ENCODE measurements at places on chromosomes 3 and 15.

DNA sequence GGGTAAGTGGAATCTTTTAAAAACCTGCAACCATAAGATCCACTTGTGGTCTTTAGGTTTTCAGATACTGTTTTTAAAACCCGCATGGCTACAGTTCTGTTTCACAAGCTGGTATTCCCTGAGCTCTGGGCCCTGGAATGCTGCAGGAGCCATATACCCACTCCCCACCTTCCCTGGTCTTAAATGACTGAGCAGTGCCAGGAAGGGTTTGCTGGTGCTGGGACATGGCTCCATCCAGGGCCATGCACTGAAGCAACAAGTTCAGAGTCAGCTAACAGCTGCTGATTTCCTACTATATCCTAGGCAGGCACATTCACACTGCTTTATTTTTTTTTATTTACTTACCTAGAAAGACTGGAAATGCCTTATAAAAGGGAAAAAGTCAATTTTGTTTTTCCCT lies 77.3 kb downstream of the HCN4 start:
- DNase-seq = no peak

GRCh38 chr3:4418156-4418555 lies 48.9 kb downstream of the SUMF1 start:
- DNase-seq = no peak

DNA sequence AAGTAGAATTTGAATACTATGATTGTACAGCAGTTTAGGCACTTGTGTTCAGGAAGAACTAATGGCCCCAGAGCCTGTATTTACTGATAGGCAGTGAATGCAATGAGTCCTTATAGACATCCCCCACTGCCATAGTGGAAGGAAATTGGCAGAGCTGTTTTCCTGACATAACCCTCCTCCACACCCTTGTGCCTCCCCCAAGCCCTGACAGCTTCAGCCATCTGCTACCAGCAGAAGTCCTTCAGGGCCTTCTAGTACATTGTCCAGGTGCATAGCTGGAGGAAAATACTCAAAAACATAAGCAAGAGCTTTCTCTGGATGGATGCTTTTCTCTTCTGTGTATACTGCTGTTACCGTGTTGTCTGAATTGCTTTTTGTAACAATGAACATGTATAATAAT lies 20.6 kb downstream of the ARHGAP31 start:
- no peak for DNase-seq

- DNase-seq = no peak
Observed at GRCh38 chr3:13025090-13025489, 48.1 kb downstream of the IQSEC1 start.

GRCh38 chr15:39621976-39622375 lies 41.1 kb downstream of the THBS1 start:
- DNase-seq = no peak

- DNase-seq = no peak
Observed at GRCh38 chr3:126056088-126056487, 27.8 kb downstream of the SLC41A3 start.

GRCh38 chr3:197487911-197488391 lies 67.8 kb downstream of the BDH1 start:
- no peak for DNase-seq

DNA sequence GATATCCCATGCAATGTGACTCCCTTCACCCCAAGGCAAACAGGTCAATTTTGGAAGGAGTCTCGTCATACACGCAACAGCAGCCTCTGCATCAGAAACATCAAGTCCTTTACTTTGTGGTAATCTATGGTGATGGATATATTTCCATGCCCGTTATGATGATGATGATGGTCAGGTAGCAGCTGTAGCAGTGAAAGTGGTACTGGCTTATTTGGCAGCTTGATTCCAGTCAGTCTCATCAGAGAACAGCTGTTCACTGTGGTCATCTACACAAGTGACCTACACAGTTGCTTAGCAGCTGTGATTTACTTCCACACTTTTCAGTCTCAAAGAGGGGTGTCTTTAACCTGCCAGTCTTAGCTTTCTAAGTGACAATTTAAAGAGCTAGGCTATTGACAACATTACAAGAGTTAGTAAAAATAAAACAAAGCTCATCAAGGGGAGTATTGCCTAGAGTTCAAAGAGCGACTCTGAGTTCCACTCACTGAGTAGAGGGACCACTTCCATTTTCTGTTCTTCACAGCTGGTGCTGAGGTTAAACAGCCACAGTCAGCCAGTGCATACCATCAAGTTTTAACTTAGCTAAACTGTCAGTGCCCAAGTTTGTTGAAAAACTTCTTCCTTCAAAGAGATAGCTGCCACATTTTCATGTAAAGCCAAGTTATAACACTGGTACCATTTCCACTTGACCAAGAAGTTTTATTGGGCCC lies 587.4 kb upstream of the KCNMB2 start:
- DNase-seq = peak; percentile 29

DNA sequence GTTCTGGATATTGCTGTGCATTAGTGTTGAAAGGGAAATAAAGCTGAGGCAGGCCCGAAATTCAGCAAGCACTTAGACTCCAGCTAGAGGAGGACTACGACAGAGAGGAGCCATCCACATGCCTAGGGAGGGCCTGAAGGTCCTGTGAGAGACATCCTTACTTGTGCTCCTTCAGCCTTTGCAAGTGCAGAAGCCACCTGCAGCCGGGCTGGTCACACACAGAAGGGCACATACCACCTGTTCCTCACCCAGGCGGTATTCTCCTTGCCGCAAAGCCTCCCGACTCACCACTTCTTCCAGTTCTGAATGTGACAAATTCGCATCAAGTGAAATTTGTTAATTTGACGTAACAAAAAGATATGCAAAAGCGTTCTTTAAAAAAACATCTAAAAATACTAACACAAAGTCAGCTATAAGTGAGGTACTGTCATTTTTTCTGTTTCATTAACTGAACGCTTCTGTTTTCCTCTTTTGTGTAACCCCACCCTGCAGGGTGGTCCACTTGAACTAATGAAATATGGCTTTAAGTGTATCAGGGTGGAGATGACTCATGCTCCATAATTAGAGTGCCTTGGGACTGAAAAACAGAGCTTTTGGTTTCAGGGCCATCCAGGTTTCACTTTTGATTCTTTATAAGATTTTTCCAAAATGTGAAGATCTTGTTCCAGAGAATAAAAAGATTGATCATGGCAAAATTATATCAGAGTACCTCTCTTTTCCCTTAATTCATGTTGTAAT lies 467.9 kb upstream of the ATP11B start:
- no peak for DNase-seq

DNA sequence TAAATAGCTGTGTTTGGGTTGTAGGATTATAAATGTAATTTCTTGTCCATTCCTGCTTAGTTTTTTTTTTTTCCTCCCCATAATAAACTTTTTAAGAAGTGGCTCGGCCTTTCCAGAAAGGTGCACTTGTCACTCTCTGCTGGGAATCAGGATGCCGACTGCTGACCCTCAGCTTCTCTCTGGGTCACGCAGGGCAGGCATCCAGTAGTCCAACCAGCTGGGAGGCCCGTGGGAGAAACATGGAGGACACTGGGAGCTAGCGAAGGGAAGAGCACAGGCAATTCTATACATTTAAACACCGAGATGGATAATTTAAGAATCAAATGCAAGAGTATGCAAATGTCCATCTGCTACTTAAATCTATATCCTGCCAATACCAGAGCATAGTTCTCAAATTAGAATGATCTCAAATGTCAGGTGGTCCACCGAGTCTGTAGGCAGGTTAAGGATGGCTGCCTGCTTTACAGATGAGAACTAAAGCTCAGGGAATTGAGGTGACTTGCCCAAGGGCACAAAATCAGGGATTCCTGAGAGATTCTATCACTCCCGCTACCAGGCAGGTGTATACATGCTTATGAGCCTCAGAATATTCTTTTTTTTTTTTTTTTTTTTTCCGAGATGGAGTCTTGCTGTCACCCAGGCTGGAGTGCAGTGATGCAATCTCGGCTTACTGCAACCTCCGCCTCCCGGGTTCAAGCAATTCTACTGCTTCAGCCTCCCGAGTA lies 64.5 kb downstream of the DAPK2 start:
- no peak for DNase-seq

GRCh38 chr3:138042043-138042442 lies 32.1 kb downstream of the CLDN18 start:
- DNase-seq = no peak

GRCh38 chr3:187292181-187292580 lies 644 bp upstream of the MASP1 start:
- DNase-seq = no peak

DNA sequence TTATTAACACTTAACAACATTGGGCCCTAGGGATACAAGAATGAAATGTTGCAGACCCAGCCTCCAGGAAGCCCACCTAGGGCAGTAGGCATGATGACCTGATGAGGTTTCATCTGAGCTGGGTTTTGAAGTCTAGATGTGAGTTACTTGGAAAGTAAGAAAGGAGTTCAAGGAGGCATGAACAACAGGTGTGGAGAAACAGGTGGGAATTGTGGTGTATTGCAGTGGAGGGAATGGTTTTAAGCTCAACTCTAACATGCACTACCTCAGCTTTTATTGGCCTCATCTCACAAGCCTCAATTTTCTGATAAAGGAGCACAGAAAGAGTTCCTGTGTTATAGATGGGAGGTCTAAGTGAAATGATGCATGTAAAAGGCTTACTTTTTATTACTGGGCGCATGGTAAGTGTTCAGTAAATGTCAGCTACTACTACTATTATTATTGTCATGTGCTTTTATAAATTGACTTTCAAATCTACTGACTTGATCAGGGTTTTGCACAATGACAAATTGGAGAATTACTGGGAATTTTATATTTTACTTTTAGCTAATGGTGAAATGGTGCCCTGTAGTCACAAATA lies 19.3 kb downstream of the SCAANT1 start:
- DNase-seq = no peak

GRCh38 chr3:101762041-101762646 lies 16.9 kb upstream of the NXPE3 start:
- DNase-seq = no peak

- no peak for DNase-seq
Observed at GRCh38 chr3:127955728-127956127, 40.7 kb downstream of the KBTBD12 start.

GRCh38 chr15:39204031-39204430 lies 376.8 kb upstream of the THBS1 start:
- no peak for DNase-seq

GRCh38 chr3:192887047-192887446 lies 30.6 kb downstream of the MB21D2 start:
- no peak for DNase-seq

DNA sequence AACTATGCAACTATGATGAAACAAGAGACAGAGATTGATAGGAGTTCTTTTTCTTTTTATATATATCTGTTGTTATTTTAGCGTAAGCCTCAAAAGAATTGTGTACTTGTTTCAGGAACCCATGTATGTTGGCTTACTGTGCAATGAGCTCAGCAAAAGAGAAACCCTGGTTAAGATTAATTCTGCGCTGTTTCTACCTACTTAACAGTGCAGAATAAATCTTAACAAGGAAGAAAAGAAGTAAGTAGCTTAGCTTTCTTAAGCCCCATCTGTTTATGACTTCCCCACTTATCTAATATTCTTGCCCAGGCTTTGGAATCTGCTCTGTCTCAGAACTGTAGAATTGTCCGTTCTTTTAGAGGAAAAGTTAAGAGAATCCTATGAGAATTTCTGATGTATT lies 27.4 kb downstream of the ECT2 start:
- no peak for DNase-seq

- no peak for DNase-seq
Observed at GRCh38 chr15:80199366-80199765, 46.6 kb downstream of the FAH start.

- DNase-seq = no peak
Observed at GRCh38 chr3:36244728-36245127, 135.6 kb upstream of the STAC start.

- no peak for DNase-seq
Observed at GRCh38 chr3:159787178-159787574, 201.5 kb upstream of the IL12A start.

DNA sequence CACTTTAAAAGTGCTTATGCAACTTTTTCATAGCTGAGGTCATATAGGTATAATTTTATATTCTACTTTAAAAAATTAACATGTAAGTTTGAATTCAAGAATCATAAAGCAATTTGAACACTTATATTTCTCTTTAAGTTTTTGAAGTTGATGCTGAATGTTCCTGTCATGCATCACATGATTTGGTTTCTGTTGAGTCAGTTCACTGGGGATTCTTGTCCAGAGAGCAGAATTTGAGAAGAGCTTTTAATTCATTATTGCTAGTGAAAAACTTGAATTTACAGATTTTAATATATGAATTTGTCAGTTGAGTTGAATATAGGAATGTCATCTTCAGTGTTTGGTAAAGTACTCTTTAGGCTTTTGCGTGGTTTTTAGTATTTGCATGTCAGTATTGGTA lies 7.9 kb downstream of the SLC25A26 start:
- DNase-seq = no peak

DNA sequence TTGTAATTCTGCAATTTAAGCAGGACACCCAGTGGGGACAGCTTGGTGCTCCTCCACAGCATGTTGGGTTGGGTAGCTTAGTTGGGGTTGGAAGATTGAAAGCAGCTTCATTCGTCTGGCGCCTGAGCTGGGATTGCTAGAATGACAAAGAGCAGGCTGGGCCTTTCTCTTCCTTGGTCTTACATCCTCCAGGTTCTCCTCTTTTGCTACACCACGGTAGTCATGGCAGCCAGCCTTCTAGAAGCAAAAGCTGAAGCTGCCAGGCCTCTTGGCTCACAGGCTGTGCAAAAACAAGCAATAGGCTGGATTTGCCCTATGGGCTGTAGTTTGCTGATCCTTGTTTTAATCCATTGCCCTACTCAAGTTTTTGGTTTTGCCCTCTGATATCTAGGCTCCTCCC lies 3.2 kb upstream of the ANXA2 start:
- DNase-seq = no peak

DNA sequence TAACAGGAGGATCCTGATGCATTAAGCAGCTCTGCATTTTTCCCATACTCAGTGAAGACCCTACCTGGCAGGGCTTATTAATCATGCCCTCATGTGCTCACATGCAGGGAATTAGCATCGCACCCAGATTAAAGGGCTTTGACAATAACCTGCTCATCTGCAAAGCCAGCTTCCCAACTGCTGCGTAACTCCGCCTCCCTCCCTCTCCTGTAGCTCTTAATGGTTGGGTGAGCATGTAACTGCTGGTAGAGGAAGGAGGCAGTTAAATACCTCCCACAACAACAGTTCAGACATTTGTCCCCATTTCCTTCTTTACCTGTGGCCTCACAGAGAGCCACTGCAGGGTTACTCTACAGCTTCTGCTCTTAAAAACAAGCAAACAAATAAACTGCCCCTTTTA lies 203.6 kb upstream of the WNT5A start:
- peak; percentile 5 for DNase-seq

- DNase-seq = no peak
Observed at GRCh38 chr3:16811950-16812349, 72.8 kb upstream of the PLCL2 start.

DNA sequence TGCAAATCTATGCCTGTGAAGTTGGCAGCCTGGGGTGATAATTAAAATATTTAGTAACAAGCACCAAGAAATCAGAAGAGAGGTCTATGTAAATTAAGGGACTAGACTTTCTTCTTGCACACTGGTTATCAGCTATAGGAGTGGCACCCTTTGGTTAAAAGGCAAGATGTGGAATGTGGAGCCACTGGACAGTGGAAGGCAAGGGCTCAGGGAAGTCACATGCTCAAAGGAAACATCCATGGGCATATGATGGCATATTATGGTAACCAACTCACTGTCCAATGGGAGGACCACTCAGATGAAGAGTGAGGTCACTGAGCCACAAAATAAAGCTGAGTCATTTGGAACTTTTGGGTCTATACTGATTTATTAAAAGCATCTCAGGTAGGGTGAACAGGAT lies 165.6 kb upstream of the PRICKLE2 start:
- no peak for DNase-seq

GRCh38 chr3:76177610-76178009 lies 392.3 kb upstream of the ZNF717 start:
- no peak for DNase-seq

Data from Jurkat, Clone E6-1 (cell line).